ENCODE measurements at places on chromosomes 16 and 17.

DNA sequence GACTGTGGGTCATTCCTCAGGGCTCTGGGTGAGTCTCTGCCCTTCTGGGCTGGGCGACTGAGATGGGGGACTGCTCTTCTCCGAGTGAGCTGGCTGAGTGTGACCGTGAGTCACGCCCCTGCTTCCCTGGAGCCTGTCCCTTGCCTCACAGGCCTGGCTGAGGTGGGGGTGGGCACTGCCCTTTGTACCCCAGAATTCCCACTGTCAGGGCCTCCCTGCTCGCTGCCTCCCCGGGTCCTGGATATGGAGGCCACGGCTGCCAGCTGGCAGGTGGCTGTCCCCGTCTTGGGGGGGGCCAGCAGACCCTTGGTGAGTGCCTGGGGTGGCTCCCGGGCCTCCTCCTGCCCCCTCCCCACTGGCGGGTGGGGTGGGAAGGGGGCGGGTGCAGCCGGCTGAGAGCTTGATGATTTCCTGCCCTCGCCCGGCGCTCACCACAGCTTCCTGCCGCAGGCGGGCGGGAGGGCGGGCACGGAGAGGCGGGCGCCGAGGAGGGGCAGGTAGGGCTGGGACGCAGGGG lies at the start of gene LAT:
LAT (plus strand) TSS at position 434 of the 517 bp plus-strand sequence. CDS start 366 bp downstream, outside the sequence.
- DNase-seq = no peak

GRCh38 chr16:55147396-55147795 lies 176.6 kb upstream of the IRX6 start:
- no peak for DNase-seq

DNA sequence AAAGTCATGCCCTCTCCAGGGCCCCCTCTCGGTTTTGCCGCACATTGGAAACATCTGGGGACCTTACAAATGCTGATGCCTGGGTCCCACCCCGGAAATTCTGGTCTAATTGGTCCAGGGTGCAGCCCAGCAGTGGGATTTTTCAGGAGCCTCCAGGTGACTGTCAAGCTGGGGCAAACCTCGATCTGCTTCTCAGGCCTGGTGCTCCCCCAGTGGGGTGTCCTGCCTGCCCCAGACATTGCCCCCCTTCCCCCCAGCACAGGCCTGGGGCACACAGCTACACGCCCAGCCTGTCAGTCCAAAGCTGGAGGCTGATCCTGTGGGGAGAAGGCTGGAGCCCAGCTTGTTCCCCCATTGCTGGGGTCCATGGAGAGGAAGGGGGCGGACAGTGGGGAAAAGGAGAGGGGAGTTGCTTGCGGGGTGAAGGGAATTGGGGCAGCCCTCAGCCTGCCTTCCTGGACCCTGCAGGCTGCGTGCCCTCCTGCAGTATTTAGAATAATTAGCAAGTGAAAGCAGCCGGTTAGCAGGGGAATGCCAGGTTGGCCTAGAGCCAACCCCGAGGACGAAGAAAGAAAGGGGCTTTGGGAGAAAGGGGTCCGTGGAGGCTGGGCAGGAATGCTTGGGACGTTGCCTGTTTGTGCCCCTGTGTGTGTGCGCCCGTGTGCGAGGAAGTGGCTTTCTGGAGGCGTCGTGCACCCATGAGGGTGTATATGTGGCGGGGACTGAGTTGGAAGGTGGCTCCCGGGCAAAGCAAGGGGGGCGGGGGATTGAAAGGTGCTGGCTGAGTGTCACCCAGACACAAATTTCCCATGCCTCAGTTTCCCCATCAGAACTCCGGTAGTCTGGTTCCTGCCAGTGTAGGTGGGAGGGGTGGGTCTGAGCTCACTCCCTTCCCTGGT lies 5.9 kb downstream of the FOXJ1 start:
- DNase-seq = no peak

- DNase-seq = no peak
Observed at GRCh38 chr17:8503368-8503767, 67.7 kb downstream of the NDEL1 start.

- DNase-seq = no peak
Observed at GRCh38 chr17:83123896-83124801, 44.7 kb downstream of the METRNL start.

DNA sequence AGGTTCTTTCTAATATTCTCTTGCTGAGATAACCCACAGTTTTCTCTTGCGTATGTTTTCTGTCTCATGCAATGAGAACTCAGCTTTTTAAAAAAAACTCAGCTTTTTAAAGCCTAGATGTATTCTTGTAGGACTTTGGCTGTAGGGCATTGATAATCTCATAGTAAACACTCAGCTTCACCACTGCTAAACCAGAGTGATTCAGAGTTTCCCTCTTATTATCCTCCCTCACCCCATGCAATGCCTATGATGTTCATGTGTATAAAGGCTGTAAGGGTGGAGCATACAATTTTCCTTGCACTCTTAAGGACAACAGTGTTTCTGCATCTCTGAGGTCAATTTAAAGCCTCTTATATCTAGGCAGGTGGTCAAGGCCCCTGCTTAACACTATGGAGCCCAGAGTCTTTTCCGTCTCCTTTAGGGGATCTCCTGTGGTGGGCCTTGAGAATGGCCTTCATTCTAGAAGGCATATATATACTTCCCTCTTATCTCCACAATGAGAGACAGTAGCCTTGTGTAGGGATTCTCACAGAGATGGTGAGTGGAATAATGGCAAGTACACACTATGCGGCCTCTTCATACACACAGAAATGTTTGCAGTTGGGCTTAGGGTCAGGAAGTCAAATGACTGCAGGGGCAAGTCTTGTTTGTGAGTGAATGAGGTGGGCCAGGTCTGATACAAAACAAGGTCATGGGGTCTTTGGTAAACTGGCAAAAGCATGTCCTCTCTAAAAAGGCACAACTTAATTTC lies 279.6 kb downstream of the HS3ST3A1 start:
- DNase-seq = no peak

DNA sequence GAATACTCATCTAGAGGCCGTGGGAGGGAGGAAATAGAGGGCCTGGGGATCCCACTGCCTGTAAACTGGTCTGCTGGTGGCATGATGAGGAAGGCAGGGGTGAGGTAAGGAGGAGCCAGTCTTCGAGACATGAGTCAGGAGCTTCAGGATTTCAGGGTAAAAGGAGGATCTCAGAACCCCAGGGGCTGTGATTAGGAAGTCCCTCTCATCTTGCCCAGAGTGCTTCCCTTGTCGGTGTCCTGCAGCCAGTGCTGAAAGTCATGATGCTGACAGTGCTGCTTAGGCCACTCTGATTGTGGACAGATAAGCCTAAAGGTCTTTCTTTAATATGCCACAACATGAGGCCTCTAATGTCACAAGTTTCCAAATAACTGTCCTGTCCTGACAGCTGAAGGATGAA lies 29.6 kb downstream of the COG4 start:
- DNase-seq = no peak

DNA sequence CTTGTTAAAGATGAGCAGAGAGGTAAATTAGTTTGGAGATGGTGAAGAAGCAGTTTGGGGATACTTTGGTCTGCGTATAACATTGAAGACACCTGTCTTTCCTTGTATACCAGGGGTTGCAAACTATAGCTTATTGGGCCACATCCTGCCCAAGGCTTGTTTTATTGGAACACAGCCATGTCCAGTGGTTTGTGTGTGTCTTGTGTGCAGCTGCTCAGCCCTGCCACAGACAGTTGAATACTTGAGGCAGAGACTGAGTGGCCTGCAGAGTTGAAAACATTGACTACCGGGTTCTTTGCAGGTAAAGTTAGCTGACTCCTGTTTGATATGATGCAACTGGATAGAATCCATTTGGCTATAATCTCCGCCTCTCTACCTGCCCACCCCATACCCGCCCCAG lies 224.4 kb downstream of the PRKCA start:
- DNase-seq = no peak

DNA sequence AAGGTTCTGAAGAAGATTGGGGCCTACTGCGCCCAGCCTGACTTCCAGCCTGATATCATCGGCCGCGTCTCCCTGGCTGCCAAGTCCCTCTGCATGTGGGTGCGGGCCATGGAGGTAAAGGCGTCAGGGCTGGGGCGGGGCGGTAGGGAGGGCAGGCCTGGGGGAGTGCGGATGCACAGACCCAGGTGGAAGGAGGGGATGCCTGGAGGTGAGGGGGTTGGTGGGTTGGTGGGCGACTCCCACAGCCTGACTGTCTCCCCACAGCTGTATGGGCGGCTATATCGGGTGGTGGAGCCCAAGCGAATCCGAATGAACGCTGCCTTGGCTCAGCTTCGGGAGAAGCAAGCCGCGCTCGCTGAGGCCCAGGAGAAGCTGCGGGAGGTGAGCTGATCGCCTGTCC lies 26.8 kb upstream of the KDM6B start:
- DNase-seq = no peak

GRCh38 chr17:73773702-73774101 lies 129.5 kb upstream of the SDK2 start:
- no peak for DNase-seq

DNA sequence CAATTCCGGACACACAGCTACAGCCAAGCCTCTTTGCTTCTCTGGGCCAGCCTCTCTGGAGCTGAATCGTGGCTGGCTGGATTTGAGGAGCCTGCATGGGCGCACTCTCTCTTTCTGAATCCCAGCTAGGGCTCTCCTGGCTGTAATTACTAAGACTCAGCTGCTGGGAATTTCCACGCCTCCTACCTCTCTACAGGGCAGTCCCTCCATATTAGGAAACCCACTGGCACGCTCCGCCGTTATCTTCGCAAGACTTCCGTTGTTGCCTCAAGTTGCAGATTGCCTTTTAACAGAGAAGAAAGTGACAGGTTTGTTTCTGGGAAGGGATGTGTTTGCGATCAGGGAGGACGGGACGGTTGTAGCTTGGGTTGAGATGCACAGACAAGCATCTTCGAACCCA lies 188.4 kb upstream of the NLRP1 start:
- no peak for DNase-seq

GRCh38 chr16:8740775-8741355 lies 56.6 kb downstream of the TMEM186 start:
- no peak for DNase-seq

DNA sequence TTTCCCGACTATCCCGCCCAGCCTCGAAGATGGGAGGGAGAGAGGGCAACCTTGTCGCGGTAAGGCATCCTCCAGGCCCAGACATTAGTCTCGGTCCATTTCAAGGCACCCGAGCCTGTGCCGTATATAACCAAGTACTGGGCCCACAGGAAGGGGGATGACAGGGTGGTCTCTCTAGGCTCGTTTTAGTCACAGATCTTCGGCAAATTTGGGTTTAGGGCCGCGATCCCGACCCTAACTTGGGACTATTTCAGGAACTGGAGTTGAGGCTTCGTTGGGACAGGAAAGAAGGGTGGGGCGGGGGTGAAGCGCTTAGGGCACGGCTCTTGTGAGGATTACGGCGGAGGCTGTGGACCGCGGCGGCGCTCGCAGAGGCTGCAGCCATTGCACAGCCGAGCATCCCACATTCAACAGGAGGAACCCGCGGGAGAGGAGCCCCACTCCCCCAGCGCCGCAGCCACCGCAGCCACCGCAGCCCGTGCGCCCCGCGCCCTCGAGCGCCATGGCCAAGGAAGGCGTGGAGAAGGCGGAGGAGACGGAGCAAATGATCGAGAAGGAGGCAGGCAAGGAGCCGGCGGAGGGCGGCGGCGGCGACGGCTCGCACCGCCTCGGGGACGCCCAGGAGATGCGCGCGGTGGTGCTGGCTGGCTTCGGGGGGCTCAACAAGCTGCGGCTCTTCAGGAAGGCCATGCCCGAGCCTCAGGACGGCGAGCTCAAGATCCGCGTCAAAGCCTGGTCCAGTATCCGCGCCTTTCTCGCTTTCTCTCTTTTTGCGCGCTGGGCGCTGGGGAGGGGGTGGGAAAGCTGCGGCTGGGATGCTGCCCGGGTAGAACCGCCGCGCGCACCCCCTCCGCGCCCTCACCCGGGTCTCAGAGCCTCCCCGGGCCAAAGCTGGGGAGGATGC lies at the start of gene VAT1L:
VAT1L (plus strand) TSS at position 384 of the 904 bp plus-strand sequence; CDS start at position 503, 119 bp downstream.
- DNase-seq = peak; percentile 37

- no peak for DNase-seq
Observed at GRCh38 chr16:49130397-49130796, 151.2 kb downstream of the CBLN1 start.

DNA sequence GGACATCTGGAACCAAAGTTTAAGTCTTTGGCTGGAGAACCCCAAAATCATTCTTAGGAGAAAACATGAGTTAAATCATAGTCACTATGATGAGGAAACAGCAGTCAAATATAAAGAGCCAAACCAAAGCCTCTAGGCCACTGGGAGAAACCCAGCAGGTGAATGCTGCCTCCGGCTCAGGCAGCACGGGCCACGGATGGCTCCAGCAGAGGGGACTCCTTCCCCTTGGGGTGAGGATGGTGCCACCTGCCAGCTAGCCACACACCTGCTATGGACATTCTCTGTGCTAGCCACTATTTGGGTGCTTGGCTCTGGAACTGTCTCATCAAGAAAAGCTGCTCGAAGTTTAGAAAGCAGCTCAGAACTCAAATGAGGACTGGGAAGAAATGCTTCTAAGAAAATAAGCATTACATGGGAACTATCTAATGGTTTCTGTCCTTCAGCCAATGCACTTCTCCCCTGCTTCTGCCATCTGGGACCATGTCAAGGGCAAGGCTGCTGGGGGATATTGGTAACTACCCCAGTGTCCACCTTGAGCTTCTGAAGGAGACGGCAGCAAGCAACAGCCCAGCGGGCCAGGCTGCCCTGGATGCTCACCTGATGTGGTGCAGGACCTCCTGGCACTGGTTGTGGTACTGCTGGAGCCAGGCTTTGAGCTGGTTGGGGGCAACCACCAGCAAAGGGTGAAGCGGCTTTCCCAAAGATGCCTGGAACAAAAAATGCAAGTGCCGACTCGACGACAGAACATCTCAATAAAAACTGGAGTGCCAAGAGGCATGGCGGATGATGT lies 22.5 kb downstream of the ELAC2 start:
- no peak for DNase-seq

DNA sequence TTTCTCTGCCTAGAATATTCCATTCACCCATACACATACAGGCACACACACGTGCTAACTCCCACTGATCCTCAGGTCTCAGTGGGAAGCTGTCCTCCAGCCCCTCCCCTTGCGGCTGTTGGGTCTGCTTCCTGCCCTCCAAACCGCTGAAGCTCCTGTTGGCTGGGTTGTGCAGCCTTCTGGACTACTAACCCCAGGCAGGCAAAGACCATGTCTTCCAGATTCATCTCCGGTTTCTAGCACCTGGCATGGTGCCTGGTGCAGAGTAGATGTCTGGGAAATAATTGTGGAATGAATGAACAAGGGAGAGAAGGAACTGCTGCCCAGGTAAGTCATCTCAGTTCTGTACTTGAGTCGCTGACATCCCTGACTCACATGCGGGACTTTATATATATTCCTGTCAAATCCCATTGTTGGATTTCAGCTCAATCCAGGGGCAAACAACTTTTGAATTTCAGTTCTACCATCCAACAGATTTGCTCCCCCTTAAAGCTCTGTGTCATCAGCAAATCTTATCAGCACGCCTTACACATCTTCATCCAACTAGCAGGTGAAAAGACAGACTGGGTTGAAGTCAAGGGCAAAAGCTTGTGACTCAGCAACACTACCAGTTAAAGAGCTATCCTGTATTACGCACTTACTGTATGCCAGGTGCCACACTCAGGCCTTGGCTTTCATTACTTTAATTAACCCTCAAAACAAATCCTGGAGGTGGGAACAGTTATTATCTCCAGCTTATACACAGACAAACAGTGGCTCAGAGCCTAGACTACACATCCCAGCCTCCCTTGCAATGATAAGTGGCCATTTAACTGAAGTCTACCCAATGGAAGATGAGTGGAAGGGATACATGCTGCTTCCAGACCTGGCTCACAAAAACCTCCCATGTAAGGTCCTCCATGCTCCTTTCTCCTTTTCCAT lies 51.1 kb downstream of the SRCIN1 start:
- no peak for DNase-seq
